ENCODE measurements at places on chromosomes 11 and 22. TPM values are rescaled to one million over a fixed set of nuclear protein-coding genes. Genes with fewer than 3 reads are reported as not detected.

DNA sequence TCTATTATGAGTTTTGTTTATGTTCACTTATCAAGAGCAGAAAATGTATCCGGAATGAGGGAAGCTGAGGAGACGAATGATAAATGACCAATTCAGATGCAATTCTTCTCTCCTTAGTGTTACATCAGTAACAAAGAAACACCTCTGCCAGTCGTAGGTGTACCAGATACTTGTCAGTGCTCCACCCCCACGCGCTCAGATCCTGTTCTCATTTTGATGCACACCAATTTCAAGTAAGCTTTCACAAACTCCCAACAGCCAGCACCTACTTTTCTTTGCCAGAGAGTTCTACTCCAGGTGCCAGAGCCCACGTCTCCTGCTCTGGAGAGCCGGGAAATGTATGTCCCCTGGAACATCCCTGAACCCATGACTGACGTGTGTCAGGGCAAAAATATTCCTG, 43.7 kb downstream of the OR8B12 start:
- H3K4me1 ChIP-seq = no peaks in the 10 kb centered on the region
- no peak for DNase-seq
- no peak overlapping the region for H3K4me3 ChIP-seq
- H3K27me3 ChIP-seq = no peaks in the 10 kb centered on the region

- H3K4me3 ChIP-seq = no peak overlapping the region
- H3K36me3 ChIP-seq = no peaks in the 10 kb centered on the region
- DNase-seq = no peak
- no peaks in the 10 kb centered on the region for H3K27me3 ChIP-seq
- H3K27ac ChIP-seq = no peak overlapping the region
Observed at GRCh38 chr11:115198321-115198741, 305.9 kb downstream of the CADM1 start.

DNA sequence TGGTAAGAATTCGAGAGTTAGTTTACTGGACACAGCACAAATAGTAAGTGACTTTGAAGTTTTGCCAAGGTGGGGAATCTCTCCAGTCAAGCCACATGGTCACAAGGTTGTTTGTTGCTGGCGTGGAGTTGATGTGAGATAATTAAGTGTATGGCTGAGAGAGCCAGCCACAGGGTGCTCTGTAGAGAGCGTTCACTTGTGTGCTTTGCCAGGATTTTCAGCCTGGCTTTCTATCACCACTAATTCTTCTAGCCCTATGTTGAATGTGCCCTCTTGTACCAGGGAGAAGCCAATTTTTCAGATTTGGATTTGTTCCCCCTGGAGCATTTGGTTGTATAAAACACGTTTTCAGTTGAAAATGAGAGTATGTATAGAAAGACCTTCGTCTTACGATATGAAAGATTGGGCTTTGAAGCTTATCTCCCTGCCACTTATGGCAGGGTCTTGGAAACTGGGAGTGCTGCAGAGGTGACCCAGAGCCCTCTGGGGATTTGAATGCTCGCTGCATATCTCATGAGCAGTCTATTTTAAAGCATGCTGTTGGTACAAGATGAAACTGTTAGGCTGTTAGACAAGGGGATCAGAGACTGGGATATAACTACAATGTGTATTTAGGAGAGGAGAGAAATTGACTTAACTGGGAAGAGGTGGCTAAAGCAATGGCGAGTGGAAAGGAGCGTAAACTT, 28.6 kb downstream of the CSRP3 start:
- peaks cover 85% of the 10 kb centered on the region for H3K36me3 ChIP-seq
- H3K4me3 ChIP-seq = no peak overlapping the region
- H3K27ac ChIP-seq = no peak overlapping the region
- H3K4me1 ChIP-seq = no peaks in the 10 kb centered on the region
- DNase-seq = no peak

- H3K4me1 ChIP-seq = peaks cover 23% of the 10 kb centered on the region
- peaks cover 69% of the 10 kb centered on the region for H3K27me3 ChIP-seq
- DNase-seq = peak; percentile 57
- H3K4me3 ChIP-seq = peak overlapping the region; percentile 42
- H3K27ac ChIP-seq = no peak overlapping the region
Observed at GRCh38 chr11:124839128-124839971, 25.9 kb upstream of the ROBO3 start.

GRCh38 chr11:78586452-78587046, 11.9 kb upstream of the NARS2 start:
- H3K36me3 ChIP-seq = no peaks in the 10 kb centered on the region
- H3K4me1 ChIP-seq = no peaks in the 10 kb centered on the region
- no peak for DNase-seq
- no peak overlapping the region for H3K4me3 ChIP-seq
- no peak overlapping the region for H3K27ac ChIP-seq

DNA sequence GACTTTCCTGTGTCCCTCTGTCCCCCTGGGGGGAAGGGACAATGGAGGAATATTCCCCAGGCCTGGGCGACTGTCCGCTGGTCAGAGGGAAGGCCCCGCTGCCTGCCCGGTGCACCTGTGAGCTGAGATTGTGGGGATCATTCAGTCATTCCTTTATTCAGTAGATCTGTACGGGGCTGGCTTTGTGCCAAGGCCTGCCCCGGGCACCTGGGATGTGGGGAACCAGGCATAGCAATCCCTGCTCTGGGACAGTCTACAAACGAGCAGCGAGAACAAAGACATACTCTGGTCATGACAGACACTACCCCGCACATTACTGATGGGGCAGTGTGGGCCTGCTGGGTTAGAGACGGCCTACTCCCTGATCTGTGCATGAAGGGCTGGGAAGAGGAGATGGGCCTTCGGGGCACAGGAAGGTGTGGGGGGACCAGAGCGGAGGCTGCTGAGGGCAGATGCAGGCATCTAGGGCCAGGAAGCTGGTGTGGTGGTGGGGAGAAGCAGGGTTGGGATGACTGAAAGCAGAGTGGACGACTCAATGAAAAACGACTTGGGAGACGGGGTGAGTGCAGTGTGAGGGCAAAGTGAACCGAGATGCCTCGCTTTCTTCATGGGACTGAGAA, 1.8 kb upstream of the MYO7A start:
- H3K27ac ChIP-seq = no peak overlapping the region
- H3K4me1 ChIP-seq = peaks cover 27% of the 10 kb centered on the region
- peaks cover 13% of the 10 kb centered on the region for H3K27me3 ChIP-seq
- peaks cover 26% of the 10 kb centered on the region for H3K36me3 ChIP-seq
- DNase-seq = peak; percentile 49
- no peak overlapping the region for H3K4me3 ChIP-seq

DNA sequence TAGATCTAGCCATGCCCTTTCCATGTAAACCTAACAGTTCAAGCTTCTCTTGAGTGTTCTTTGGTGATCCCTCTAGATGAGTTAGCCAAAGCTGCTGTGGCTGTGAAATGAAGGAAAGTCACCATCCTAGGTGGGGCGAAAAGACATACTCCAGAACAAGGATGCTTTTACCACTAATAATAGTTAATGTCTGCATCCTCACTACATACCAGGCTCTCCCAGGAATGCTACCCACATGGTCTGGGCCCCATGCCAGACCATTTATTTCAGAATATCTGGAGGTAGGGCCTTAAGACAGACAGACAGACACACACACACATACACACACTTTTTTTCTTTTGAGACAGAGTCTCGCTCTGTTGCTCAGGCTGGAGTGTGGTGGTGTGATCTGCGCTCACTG, 14.7 kb downstream of the ABTB2 start:
- H3K36me3 ChIP-seq = no peaks in the 10 kb centered on the region
- H3K4me1 ChIP-seq = peaks cover 13% of the 10 kb centered on the region
- no peak for DNase-seq
- no peak overlapping the region for H3K4me3 ChIP-seq
- H3K27me3 ChIP-seq = no peaks in the 10 kb centered on the region

GRCh38 chr11:120532832-120533196, 21.3 kb downstream of the GRIK4 start:
- peaks cover 13% of the 10 kb centered on the region for H3K27me3 ChIP-seq
- no peaks in the 10 kb centered on the region for H3K4me1 ChIP-seq
- no peak overlapping the region for H3K27ac ChIP-seq
- H3K36me3 ChIP-seq = no peaks in the 10 kb centered on the region

- no peaks in the 10 kb centered on the region for H3K27me3 ChIP-seq
- H3K4me1 ChIP-seq = no peaks in the 10 kb centered on the region
- no peaks in the 10 kb centered on the region for H3K36me3 ChIP-seq
- H3K27ac ChIP-seq = no peak overlapping the region
- DNase-seq = no peak
- no peak overlapping the region for H3K4me3 ChIP-seq
Observed at GRCh38 chr11:78821371-78822306, 247.0 kb upstream of the NARS2 start.

DNA sequence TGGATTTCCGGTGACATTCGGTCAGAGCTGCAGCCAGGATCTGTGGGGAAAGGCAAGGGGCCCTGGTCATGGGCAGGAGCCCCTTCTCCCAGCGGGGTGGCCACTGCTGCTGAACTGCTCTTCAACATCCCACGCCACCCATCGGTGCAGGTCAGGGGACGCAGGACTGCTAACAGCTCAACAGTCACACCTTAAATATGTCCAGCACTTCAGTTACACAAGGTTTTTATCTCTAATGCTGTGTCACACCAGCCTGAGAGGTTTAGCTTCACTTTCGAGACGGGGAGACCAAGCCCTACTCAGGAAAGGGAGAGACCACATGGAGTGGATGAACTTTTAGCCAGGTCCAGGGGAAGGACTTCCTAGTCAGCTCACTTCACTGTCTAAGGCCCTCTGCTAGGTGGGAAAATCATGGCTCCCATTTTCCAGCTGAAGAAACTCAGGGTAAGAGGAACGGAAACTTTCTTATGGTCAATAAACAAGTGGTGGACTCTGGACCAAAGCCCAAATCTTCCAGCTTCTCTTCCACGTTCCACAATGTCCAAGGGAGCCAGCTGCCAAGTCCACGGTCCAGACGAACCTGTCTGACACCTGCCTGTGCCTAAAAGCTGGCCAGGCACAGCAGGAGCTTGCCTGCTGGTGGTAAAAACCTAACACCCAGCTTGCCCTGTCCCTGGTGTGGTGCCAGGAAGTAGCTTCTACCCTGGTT, 21.0 kb upstream of the CHADL start:
- no peak overlapping the region for H3K27ac ChIP-seq
- H3K36me3 ChIP-seq = peaks cover 98% of the 10 kb centered on the region
- DNase-seq = no peak
- no peaks in the 10 kb centered on the region for H3K27me3 ChIP-seq

DNA sequence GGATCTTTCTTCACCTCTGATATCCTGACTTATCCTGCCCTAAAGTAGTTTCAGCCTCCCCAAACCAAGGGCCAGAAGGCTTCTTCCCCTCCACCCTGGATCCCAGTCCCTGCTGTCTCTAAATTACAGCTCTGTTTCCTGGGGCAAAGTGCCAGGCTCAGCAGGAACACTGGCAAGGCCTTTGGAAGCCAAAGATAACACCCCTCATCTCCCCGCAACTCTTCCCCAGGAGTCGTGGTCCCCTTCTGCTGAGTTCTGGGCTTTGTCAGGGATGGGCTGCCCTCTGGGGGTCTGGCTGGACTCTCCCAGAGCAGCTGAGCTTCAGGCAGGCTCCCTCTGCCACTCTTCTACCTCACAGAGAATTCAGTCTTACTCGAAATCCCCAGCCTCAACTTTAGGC, 53.8 kb upstream of the AMPD3 start:
- no peak for DNase-seq
- H3K4me3 ChIP-seq = no peak overlapping the region
- no peaks in the 10 kb centered on the region for H3K27me3 ChIP-seq
- no peaks in the 10 kb centered on the region for H3K36me3 ChIP-seq
- peaks cover 9% of the 10 kb centered on the region for H3K4me1 ChIP-seq

DNA sequence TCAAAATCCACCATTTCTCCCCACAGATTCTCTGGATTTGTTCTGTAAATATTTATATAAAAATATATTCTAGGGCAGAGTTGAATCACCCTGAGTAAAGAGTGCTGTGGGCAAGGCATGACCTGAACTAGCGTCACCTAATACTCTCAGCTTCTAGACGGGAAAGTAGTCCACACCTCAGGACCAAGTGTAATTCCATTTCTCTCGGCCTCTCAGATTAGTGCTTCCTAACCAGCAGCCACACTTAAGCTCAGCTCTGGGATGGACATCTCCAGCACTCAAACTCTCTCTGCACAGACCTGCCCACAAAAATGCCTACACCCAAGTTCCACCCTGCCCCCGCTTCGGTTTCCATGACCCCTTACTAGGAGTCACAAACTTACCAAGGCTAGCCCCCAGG, 5.3 kb downstream of the SPTBN2 start:
- no peak overlapping the region for H3K4me3 ChIP-seq
- no peaks in the 10 kb centered on the region for H3K36me3 ChIP-seq
- peaks cover 20% of the 10 kb centered on the region for H3K27me3 ChIP-seq
- H3K27ac ChIP-seq = no peak overlapping the region
- DNase-seq = no peak
- peaks cover 16% of the 10 kb centered on the region for H3K4me1 ChIP-seq

DNA sequence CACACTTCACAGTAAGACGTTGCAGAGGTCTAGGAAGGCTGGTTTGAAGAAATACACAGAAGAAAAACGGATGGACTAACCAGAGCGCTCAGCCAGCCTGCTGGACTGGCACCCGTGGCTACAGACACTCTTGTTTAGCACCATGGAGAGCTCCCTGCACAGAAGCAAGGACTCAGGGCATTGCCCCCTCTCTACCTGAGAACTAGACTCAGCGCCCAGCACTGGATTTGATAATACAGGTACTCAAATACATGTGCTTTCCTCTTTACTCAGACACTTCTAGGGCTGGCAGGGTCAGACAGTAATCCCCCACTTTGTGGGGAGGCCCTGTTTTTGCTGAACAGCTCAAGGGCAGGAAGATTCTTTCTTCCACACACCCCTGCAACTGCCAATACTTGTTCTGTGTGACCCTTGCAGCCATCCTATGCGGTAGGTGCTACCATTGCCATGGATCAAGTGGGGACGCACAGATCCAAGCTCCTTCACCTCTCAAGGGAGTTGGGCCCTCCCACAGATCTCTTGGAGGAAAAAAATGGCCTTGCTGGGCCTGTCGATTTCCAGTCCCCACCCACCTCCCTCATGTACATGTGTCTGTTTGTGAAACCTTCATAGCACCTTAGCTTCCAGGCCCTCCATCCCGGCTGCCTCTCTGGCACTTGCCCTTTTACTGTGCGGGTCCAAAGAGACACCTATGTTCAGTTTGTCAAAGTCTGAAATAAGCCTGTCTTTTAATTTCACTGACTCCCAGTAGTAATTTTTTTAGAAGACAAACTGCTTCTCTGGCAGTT, 5.1 kb upstream of the P2RX6 start:
- no peaks in the 10 kb centered on the region for H3K27me3 ChIP-seq
- H3K36me3 ChIP-seq = peaks cover 7% of the 10 kb centered on the region
- peaks cover 16% of the 10 kb centered on the region for H3K4me1 ChIP-seq
- H3K4me3 ChIP-seq = no peak overlapping the region

- H3K27me3 ChIP-seq = no peaks in the 10 kb centered on the region
- peak overlapping the region; percentile 56 for H3K27ac ChIP-seq
- DNase-seq = peak; percentile 85
- H3K4me3 ChIP-seq = no peak overlapping the region
Observed at GRCh38 chr22:46390652-46391301, 55.3 kb downstream of the TRMU start.

- H3K36me3 ChIP-seq = no peaks in the 10 kb centered on the region
- peak; percentile 13 for DNase-seq
- H3K27me3 ChIP-seq = no peaks in the 10 kb centered on the region
- H3K27ac ChIP-seq = no peak overlapping the region
Observed at GRCh38 chr11:102882389-102883024, 7.7 kb upstream of the MMP12 start.

Gene HIRA
- 47.2 TPM for total RNA-seq

Gene MRGPRX3
- not detected for total RNA-seq

Gene ANKK1
- total RNA-seq = not detected

Gene GVQW3
- total RNA-seq = not detected

Gene GPHA2
- total RNA-seq = not detected

Gene POLR2F
- 41.5 TPM for total RNA-seq

Gene ART5
- not detected for total RNA-seq

Gene SCN4B
- 3.6 TPM for total RNA-seq

Gene TMEM132A
- 142 TPM for total RNA-seq

Gene APOBEC3H
- 7.8 TPM for total RNA-seq
